ENCODE measurements at places on chromosomes 12 and 14.

DNA sequence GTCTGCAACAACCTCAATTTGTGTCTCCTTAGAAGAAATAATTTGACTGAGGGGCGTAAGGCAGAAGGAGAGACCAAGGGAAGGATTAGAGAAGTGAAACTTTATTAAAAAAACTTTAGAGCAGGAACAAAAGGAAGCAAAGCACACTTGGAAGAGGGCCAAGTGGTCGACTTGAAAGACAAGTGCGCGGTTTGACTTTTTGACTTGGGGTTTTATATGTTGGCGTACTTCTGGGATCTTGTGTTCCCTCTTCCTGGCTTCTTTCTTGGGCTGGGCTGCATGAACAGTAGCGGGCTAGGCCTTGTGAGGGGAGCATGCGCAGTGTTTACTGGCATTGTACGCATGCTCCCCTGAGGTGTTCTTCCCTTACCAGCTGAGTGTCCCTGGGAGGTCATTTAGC is 369.3 kb upstream of the DCN start:
- no peak for DNase-seq

GRCh38 chr12:123621619-123622530 is 11.6 kb downstream of the EIF2B1 start:
- no peak for DNase-seq

- no peak for DNase-seq
Observed at GRCh38 chr14:93970585-93970964, 5.8 kb downstream of the ASB2 start.

DNA sequence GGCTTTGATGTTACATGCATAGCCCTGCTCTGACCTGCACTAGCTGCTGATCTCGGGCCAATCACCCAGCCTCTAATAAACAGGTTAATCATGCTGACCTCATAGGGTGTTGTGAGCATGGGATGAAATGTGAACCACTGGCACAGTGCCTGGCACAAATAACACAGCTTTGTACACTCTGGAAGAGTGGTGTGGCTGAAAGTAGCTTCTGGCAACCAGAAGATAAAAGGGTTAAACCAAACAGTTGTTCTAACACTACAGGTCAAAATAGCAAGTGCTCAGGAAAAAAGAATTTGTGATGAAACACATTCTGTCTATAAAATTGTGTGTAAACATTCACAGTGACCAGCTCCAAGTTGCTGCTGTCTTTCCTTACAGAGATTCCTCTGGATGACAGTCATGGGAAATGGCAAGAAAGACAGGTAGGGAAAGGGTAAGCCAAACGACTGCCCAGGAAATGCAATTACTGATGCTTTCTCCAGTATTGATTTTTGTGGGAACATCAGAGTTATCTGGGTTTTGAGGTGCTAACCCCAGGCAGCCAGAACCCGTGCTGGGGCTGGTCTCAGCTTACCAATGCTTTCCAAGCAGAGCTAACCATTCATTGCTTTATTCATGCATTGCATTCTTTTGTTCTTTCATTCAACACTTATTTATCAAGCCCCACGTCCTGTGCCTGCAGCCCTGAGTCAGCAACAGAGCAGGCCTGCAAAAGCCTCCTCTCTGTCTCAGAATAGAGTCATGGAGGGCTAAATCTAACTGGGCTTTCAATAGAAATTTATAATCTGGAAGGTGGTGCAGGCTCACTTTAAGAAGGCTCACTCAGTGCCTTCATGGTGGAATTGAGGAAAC is 38.1 kb upstream of the CAPRIN2 start:
- peak; percentile 34 for DNase-seq

DNA sequence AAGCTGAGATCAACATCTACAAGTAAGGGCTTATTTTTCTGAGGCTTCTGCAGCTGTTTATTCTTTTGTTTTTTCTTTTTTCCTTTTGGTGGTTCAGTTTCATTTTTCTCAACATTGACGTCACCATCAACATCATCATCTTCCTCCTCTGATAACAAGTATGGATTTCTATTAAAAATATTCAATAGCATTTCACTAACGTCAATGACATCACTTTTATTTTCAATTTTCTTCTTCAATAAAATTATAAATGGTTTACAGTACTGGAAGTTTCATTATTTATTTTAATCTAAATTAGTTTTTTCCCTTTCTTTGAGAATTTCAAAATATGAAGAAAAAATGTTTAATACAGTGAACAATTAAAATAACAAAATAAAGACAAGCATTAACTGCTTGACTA is 23.9 kb downstream of the NEMF start:
- no peak for DNase-seq

Measured in AG08396 (cell line).